ENCODE measurements at places on chromosomes 6 and 20.

GRCh38 chr6:27579973-27580372 lies 107.1 kb upstream of the ZNF184 start:
- no peak for DNase-seq

DNA sequence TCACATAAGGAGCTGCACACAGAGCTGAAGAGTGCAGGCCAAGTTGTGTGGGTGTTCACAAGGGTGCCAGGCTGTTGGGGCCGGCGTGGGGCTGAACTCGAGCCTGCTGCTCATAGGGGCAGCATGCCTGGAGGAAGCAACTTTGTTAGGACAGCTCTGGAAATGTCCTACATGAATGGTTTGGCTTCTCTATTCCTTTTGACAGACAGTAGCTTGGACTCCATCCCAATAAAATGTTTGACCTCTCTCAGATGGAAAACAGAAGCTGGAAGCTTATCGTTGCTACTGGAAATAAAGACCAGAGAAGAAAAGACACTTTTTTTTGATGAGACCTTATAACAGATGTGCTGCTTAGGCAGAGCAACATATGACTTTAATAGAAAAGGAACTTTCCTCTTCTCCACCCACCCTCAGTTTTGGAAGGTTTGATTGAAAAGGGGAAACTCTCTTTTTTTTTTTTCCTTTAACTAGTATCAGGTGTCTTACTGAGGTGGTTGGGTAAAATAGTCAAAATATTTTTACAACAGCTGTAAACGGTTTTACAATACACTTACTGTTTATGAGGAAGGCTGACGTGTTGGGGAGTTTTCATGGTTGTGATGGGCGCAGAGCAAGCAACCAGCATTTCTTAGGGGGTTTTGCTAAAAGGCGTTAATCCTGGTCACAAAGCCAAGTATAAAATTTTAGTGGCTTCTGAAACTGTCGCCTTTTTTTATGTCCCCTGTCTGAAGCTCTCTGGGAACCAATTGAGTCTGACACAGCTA lies 80.7 kb upstream of the EEF1E1 start:
- no peak for DNase-seq

DNA sequence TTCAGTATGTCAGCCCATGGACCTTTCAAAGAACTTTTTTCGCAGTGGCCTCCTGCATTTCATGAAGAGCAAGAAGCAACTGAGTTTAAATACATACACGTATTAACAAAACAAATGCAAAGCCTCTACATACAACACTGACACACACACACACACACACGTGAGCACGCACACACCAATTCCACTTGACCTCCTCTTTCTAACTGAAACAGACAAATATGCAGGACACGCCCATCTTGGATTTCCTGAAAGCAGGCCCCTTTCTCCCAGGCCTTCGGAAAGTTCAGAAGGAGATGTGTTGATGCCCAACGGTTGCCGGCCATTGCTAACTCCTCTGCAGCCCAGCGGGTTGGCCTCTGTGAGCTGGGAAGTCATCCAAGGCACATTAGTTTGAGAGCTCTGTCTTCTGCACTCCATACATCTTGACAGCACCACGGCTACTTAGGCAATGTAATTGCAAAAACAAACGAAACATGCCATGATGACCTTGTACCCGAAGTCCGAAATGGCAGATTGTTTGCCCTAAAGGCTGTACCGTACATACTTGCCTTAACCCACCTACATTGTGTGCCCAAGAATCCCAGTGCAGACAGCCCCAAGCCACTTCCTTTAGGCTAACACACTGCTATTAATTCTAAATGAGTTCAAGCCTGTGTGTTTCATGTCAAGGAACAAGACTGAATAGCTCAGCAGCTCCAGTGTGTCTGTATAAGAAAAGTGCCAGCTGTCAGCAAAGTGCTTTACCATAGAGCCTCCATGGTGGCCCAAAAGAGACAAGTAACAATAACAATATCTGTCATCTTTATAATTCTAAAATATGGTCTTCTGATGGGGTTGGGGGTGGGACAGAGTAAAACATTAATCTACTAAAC lies 138.8 kb upstream of the RNF217 start:
- no peak for DNase-seq

GRCh38 chr20:57470212-57470522 lies 54.8 kb downstream of the CTCFL start:
- peak; percentile 79 for DNase-seq

GRCh38 chr20:50089787-50090177 lies 23.2 kb downstream of the UBE2V1 start:
- DNase-seq, result no peak

GRCh38 chr20:719816-720215 lies 44.2 kb upstream of the SCRT2 start:
- no peak for DNase-seq

- no peak for DNase-seq
These were observed 56.3 kb downstream of the PREX1 start for GRCh38 chr20:48771542-48771941.

GRCh38 chr6:89079511-89080234 lies 878 bp upstream of the PNRC1 start:
- no peak for DNase-seq

DNA sequence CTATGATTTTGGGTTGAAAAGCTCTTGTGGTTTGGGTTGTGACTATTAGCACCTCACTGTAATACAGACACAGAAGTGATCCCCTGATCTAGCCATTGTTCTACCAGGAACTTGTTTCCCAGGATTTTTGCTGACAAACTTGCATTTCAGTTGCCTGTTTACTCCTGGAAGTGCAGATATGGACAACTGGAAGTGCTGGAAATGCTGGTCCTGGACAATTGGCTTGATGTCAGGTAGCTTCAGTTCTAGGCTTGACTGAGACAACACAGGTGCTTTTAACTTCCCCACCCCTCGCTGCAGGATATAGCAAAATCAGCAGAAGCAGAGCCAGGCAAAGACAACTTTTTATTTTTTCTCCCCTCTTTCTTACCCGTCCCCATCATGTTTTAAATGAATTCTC lies 27.1 kb upstream of the FBXO30 start:
- peak; percentile 72 for DNase-seq

- DNase-seq, result no peak
These were observed 82.9 kb downstream of the ADGRG6 start for GRCh38 chr6:142384519-142385254.

GRCh38 chr6:155274106-155274505 lies 10.3 kb downstream of the CLDN20 start:
- DNase-seq, result no peak

- DNase-seq, result no peak
These were observed 667.6 kb downstream of the KIF16B start for GRCh38 chr20:15905661-15906060.

GRCh38 chr6:84197708-84198107 lies 29.7 kb downstream of the CEP162 start:
- DNase-seq, result no peak

DNA sequence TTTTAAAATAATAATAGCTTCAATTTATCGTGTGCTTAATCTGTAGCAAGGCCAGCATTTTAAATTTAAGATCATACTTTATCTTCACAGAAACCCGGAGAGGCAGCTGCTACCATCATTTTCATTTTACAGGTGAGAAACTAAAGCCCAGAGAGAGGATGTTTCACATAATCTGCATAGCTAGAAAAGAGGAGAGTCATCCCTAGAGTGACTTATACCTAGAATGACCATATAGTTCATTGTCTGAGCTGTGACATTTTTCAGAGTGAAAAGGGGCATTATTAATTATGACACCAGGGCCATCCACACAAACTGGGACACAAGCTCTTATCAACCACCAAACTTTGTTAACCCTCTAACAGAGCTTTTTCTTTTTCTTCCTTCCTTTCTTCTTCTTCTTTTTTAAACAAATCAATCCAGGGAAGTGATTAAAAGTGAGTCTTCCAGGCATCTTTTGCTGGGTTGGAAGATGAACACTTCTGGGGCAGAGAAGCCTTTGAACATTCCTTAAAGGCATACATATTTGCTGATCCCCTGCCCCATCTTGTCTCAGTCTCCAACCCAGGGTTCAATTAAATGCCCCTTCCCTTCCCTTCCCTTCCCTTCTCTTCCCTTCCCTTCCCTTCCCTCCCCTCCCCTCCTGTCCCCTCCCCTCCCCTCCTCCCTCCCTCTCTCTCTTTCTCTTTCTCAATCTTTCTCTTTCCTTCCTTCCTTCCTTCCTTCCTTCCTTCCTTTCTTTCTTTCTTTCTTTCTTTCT lies 272.5 kb upstream of the JAG1 start:
- DNase-seq, result no peak

GRCh38 chr6:7996538-7997111 lies 67.6 kb downstream of the BLOC1S5 start:
- DNase-seq, result no peak

DNA sequence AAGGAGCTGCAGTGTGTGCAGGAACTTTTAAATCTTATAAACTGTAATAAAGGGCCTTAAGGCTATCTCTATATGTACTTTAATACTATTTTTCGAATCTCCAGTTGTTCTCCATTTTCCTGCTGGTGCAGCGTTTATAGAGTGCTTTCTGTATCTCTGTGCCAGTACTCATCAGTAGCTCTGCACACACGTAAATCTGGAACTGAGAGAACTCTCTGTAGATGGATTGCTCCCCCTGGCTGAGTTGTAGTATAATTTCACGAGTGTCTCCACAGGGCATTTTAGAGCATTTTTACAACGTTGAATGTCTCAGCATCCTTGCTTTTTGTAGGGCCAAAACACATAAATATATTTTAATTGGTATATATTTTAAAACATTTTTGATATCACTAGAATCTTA lies 256.5 kb downstream of the TRDN start:
- DNase-seq, result peak; percentile 57

DNA sequence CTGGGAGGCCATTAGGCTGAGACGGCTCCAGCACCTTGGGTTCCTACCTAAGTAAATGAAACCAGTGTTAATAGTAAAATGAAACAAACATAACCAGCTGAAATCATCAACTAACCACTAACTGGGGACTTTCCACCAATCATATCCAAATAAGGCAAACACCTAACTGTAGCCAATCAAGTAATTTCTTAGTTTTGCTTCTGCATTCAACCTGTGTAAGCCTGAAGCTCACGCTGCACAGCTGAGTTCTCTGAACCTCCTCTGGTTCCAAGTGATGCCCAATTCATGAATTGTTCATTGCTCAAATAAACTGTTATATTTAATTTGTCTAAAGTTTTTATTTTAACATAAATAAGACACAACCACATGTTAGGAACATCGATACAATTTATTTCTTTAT lies 22.5 kb downstream of the KLHL32 start:
- no peak for DNase-seq

DNA sequence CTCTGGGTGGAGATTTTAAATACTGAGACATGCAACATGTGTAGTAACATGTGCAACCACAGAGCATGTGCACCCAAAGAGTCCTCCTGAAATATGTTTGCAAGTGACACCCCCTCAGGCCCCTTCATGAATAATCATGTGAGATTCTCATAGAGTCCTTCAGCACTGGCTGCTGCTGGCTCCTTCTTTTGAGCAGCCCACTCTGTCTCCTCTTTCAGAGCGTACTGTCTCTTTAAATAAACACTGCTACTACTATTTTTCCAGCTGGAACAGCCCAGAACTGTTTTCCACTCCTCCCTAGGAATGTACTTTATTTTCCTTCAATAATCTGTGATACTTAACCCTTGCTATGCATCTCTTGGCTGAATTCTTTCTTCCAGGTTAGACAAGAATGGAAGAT lies 42.0 kb downstream of the HLA-DRB5 start:
- DNase-seq, result no peak

DNA sequence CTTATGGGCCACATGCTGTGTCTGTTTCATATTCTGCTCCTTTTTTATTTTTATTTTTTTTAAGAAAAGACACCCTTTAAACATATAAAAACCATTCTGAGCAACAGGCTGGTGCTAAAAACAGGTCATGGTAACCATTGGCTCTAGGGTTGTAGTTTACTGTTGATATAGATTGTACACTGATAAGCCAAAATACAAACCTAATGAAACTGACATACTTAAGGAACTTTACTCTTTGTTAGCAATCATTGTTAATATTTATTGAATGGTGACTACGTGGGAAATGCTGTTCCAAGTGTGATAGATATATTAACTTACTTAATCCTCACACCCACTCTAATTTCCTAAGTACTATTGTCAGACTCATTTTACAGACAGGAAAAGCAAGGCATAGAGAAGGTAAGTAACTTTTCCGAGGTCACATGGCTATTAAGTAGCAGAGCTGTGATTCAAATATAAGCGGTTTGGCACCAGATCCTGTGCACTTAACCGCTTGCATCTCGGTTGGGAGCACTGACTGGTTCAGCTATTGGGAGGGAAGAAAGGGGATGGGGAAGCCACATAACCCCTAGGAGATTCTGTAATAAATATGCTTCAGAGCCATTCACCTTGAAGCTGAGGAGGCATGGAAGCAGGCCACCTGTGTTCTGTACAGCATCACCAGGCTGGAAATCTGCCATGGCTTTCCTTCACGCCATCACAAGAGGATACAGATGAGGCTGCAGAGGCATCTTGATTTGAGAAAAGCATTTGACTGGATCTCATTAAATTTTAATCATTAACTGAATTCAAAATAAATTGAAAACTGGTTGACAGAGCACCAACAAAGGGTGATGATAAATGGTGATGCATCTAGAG lies 4.9 kb downstream of the TRAF3IP2 start:
- no peak for DNase-seq

DNA sequence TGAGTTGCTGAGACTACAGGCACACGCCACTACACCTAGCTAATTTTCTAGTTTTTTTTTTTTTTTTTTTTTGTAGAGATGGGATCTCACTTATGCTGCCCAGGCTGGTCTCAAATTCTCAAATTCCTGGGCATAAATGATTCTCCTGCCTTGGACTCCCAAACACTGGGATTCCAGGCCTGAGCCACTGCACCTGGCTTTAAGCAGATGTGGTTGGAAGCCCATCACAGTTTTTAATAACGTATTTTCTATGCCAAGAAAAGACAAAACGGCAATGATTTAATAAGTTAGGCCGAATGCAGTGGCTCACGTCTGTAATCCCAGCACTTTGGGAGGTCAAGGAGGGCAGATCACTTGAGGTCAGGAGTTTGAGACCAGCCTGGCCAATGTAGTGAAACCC lies 456.6 kb downstream of the PRKN start:
- DNase-seq, result no peak

GRCh38 chr20:47799116-47799715 lies 13.9 kb upstream of the SULF2 start:
- no peak for DNase-seq

GRCh38 chr20:37071481-37071911 lies 24.3 kb downstream of the RBL1 start:
- peak; percentile 64 for DNase-seq

DNA sequence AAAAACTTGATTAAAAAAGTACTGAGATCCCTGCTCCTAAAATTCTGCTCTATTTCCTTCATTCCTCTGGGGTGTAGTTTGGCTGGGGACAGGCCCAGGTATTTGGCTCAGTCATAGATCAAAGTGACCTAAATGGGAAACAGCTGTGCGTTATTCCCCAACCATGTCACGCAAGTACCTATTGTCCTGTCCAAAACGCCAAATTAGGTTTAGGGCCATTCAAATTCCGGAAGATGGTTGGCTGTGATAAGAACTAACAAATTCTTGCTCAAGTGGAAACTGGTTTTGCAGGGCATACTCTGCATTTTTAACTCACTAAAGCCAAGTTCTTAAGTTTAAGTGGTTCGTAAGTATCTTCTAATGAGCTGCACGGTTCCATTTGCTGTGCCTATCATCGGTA lies 147.6 kb upstream of the TMEM170B start:
- DNase-seq, result peak; percentile 88

Measured in islet precursor cell (in vitro differentiated cells).